Panc1 (cell line): ENCODE measurements at places on chromosomes 2 and 18. TPM values are rescaled to one million over a fixed set of nuclear protein-coding genes. Genes with fewer than 3 reads are reported as not detected.
A peak's percentile ranks its signal among the peaks of the same experiment; 100 is the strongest.

EGR4 gene
- 0.08 TPM for total RNA-seq

SCTR gene
- not detected for total RNA-seq

DNA sequence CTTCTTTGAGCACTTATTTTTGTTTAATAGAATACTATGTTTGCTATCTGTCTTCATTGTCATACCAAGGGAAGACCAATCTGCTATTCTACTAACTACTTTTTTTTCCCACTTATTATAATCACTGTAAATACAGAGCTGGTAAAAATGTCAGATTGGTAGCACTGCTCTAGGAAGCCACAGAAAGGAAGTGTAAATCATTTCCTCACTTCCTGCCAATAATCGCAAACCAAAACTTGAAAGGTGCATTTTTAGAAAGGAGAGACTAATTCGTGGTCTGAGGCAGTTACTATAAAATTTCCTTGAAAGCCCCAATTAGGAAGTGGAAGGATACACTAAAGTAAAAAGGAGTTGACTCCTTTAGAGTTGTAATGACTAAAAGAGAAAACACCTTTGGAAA, 13.9 kb upstream of the THSD7B start:
- H3K27ac ChIP-seq: no peak overlapping the region
- DNase-seq: no peak
- H3K4me1 ChIP-seq: no peaks in the 10 kb centered on the region
- H3K27me3 ChIP-seq: no peaks in the 10 kb centered on the region
- no peaks in the 10 kb centered on the region for H3K36me3 ChIP-seq

- H3K4me3 ChIP-seq: no peak overlapping the region
- DNase-seq: no peak
- H3K4me1 ChIP-seq: no peaks in the 10 kb centered on the region
- H3K36me3 ChIP-seq: no peaks in the 10 kb centered on the region
- no peak overlapping the region for H3K27ac ChIP-seq
These were observed 331.7 kb downstream of the GBX2 start for GRCh38 chr2:235836491-235836911.

GRCh38 chr2:165815299-165816141, 21.5 kb upstream of the GALNT3 start:
- H3K36me3 ChIP-seq: no peaks in the 10 kb centered on the region
- no peaks in the 10 kb centered on the region for H3K4me1 ChIP-seq

DNA sequence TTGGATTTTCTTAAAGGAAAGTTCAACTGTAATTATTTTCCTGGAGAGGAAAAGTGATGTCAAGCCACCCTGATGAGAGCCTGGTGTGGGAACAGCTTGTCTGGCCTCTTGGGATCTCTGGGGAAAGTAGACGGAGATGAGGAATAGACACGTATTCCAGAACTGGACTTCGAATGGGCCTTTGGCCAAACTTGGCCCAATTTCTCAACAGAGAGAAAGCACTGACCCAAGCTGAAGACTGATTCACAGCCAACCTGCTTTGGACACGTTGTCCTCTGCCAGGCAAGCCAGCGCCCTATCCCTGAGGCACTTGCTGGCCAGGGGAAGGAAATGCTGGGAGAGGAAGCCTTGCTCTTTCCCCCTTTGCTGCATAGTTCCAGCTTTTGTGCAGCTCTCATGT, 70.8 kb upstream of the CTAGE1 start:
- no peak for DNase-seq
- H3K4me3 ChIP-seq: no peak overlapping the region
- no peaks in the 10 kb centered on the region for H3K4me1 ChIP-seq
- no peak overlapping the region for H3K27ac ChIP-seq
- H3K36me3 ChIP-seq: no peaks in the 10 kb centered on the region

DNA sequence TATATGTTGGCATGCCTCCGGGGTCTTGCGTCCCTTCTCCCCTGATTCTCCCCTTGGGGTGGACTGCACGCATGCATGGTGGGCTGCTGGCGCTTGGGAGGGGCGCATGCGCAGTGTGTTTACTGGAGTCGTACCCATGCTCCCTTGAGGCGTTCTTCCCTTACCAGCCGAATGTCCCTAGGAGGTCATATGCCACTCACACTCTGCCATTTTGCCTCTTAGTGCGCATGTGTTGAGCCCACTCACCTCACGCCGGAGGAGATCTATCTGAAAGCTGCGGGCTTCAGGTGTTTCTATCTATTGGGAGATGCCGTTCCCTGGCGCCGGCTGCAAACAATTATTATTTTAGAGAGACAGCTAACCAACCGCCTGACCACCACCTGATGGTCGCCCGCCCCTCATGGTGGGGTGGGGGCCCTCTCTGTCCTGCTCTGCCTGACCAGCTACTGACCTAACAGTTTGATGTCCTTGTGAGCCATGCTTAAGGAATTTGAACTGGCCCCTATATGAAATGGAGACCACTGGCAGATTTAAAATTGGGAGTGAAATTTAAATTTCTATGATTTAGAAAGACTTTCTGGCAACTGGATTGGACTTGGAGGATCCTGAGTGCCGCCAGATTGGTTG, 179.6 kb downstream of the RNF144A start:
- no peak overlapping the region for H3K4me3 ChIP-seq
- H3K4me1 ChIP-seq: no peaks in the 10 kb centered on the region; the same call in 1 of the 2 replicates
- H3K36me3 ChIP-seq: no peaks in the 10 kb centered on the region
- DNase-seq: no peak
- no peaks in the 10 kb centered on the region; the same call in 1 of the 2 replicates for H3K27me3 ChIP-seq

DNA sequence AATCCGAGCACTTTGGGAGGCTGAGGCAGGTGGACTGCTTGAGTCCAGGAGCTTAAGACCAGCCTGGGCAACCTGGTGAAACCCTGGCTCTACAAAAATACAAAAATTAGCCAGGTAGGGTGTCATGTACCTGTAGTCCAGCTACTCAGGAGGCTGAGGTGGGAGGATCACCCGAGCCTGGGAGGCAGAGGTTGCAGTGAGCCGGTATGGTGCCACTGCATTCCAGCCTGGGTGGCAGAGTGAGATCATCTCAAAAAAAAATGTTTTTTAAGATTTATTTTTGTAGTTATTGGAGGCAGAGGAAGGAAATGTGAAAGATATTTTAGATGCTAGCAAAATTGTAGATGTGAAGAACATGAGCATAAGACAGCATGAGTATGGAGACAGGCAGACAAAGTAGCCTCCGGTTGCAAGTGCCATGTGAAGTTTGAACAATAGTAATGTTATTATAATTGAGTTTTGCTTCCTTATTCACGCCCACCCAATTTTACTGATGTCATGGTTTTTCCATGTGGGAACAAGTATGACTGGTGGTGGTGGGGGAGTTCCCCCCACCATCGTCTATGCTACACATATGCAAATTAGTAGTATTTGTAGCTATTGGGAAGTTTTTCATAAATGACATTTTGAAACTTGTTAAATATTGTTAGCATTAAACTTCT, 18.0 kb downstream of the REL start:
- no peak overlapping the region for H3K4me3 ChIP-seq
- H3K27ac ChIP-seq: no peak overlapping the region
- no peaks in the 10 kb centered on the region for H3K4me1 ChIP-seq
- peaks cover 3% of the 10 kb centered on the region; the same call in 1 of the 2 replicates for H3K36me3 ChIP-seq
- no peak for DNase-seq

- DNase-seq: no peak
- no peak overlapping the region for H3K4me3 ChIP-seq
- no peaks in the 10 kb centered on the region for H3K36me3 ChIP-seq
- no peak overlapping the region for H3K27ac ChIP-seq
- H3K27me3 ChIP-seq: peaks cover 7% of the 10 kb centered on the region; the same call in 1 of the 2 replicates
- no peaks in the 10 kb centered on the region for H3K4me1 ChIP-seq
These were observed 36.0 kb downstream of the PAIP2B start for GRCh38 chr2:71190656-71191569.

GRCh38 chr2:46943881-46944798, 28.5 kb upstream of the MCFD2 start:
- H3K27me3 ChIP-seq: no peaks in the 10 kb centered on the region
- peaks cover 17% of the 10 kb centered on the region for H3K4me1 ChIP-seq

BMP10 gene
- total RNA-seq: not detected

DNA sequence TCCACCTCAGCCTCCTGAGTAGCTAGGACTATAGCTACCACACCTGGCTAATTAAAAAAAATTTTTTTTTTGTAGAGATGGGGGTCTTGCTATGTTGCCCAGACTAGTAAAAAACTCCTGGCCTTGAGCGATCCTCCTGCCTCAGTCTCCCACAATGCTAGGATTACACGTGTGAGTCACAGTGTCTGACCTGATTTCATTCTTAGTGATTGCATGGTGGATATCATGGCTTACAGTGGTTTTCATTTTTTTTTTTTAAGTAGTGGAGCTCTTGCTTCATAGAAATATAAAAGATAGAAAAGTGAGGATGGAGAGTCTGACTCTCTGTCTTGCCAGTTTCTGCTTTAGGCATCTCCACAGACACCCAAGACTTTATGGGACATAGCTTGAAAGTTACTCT, 83.6 kb downstream of the CDC42EP3 start:
- H3K27me3 ChIP-seq: no peaks in the 10 kb centered on the region
- no peaks in the 10 kb centered on the region for H3K36me3 ChIP-seq
- H3K27ac ChIP-seq: no peak overlapping the region
- 0 out of 2 replicates have a peak, but pooled peaks cover 2% of the 10 kb centered on the region for H3K4me1 ChIP-seq

- no peak overlapping the region for H3K27ac ChIP-seq
- no peak for DNase-seq
- no peaks in the 10 kb centered on the region for H3K36me3 ChIP-seq
- peaks cover 5% of the 10 kb centered on the region; the same call in 1 of the 2 replicates for H3K27me3 ChIP-seq
These were observed 42.5 kb upstream of the EN1 start for GRCh38 chr2:118889995-118890394.

TLK1 gene
- 92.9 TPM for total RNA-seq

DNA sequence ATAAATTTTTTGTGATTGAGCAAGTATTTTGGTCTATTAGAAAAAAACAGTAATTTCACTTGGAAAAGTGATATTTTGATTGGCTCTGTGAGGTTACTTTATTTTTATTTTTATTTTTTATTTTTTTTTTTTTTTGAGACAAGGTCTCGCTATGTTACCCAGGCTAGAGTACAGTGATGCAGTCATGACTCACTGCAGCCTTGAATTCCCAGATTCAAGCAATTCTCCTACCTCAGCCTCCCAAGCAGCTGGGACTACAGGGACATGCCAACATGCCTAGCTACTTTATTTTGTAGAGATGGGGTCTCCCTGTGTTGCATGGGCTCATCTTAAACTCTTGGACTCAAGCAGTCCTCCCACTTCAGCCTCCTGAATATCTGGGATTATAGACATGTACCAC, 60.9 kb upstream of the MGAT5 start:
- H3K27ac ChIP-seq: no peak overlapping the region
- DNase-seq: no peak
- no peaks in the 10 kb centered on the region for H3K36me3 ChIP-seq
- no peak overlapping the region for H3K4me3 ChIP-seq

TFPI gene
- total RNA-seq: 129 TPM

- peak overlapping the region; percentile 98 for H3K27ac ChIP-seq
- 0 out of 2 replicates have a peak overlapping the region, but pooled peaks have one; percentile 1 for H3K4me3 ChIP-seq
- DNase-seq: peak; percentile 79
- H3K4me1 ChIP-seq: peaks cover 93% of the 10 kb centered on the region
- no peaks in the 10 kb centered on the region for H3K27me3 ChIP-seq
These were observed 80.2 kb downstream of the ASAP2 start for GRCh38 chr2:9286554-9287399.

DNA sequence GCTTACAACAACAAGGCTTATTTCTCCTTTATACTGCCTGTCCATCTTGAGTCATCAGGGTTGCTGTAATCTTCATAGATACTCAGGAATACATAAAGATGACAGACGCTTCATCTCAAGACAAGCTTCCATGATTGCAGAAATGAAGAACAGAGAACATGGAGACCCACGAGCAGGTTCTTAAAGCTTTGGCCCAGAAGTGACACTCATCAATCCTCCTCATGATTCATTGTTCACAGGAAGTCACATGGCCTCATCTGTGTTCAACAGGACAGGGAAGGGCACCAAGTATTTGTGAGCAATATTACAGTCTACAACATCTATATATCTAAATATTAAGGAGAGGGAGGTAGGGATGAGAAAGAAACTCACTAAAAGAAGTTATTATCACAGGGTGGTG, 36.5 kb upstream of the PGAP1 start:
- no peaks in the 10 kb centered on the region for H3K4me1 ChIP-seq
- H3K27me3 ChIP-seq: no peaks in the 10 kb centered on the region
- no peak for DNase-seq
- H3K4me3 ChIP-seq: no peak overlapping the region
- H3K36me3 ChIP-seq: no peaks in the 10 kb centered on the region

DNA sequence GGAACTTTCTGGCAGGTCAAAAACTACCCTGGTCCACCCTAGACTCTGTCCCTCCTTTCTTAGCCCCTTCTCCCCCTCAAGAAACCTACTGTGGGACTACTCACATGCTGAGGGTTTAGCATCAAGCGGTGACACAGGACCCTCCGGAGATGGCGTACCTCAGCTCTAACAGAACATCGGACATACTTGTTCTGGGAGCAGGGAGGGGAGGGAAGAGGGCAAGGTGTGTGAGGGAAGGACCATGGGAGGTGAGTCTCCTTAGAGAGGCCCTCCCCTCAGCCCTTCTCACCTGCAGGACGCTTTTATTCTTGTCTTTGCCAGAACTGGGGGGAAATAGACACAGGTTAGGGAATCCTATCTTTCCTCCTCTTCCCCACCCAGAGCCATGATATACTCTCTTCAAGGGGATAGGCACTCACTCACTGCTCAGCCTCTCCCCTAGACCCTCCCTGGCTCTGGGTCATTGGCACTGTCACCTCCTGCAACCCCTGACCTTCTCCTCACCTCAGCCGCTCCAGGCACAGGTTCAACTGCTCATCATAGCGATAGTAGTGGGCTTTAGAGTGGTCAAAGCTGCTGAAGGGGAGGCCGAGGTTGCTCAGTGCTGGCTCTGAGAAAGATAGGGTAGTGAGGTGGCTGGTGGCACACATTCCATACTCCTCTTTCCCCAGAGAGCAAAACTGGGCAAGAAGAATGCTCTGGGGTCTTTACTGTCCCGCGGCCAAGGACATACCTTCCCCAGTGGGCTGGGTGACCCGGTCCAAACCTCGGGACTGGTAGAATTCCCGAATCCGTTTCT, 1.8 kb downstream of the PCGF1 start:
- no peak for DNase-seq
- peaks cover 41% of the 10 kb centered on the region for H3K4me1 ChIP-seq
- peaks cover 4% of the 10 kb centered on the region for H3K36me3 ChIP-seq
- H3K27ac ChIP-seq: peak overlapping the region; percentile 98
- peak overlapping the region; percentile 86 for H3K4me3 ChIP-seq

DNA sequence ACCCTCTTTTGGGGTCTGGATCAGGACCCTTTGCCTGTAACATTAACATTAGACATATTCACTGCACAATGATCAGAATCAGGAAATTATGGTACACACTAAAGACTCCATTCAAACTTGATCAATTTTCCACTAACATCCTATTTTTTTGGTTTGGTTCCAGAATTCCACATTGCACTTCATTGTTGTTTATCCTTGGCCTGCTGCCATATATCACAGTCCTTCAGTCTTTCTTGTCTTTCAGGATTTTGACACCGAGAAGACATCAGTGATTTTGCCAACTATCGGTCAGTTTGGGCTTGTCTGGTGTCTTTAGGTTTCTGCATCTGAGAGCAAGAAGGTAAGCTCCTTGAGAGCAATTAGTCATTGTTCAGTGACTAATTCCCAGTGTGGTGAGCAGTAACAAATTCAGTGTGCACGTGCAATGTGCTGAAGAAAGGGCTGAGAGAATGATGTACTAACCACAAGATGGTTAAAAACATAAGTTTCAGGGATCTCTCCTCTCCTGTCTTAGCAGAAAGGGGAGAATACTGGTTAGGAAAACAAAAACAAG, 23.5 kb downstream of the MARCHF4 start:
- H3K4me1 ChIP-seq: no peaks in the 10 kb centered on the region
- no peak overlapping the region for H3K4me3 ChIP-seq
- H3K27ac ChIP-seq: no peak overlapping the region
- no peaks in the 10 kb centered on the region for H3K36me3 ChIP-seq
- DNase-seq: no peak

GRCh38 chr18:75121266-75121665, 87.7 kb downstream of the PTGR3 start:
- no peak overlapping the region for H3K27ac ChIP-seq
- no peaks in the 10 kb centered on the region for H3K36me3 ChIP-seq
- no peaks in the 10 kb centered on the region for H3K27me3 ChIP-seq
- no peak for DNase-seq
- H3K4me3 ChIP-seq: no peak overlapping the region

ETAA1 gene
- 11.8 TPM for total RNA-seq
